ENCODE measurements at places on chromosomes 5 and 9. TPM values are rescaled to one million over a fixed set of nuclear protein-coding genes. Genes with fewer than 3 reads are reported as not detected.

- DNase-seq = no peak
Observed at GRCh38 chr9:99319048-99319447, 97.0 kb downstream of the SEC61B start.

GRCh38 chr5:74303578-74303977 is 336.9 kb downstream of the ENC1 start:
- DNase-seq = no peak

CDH12 gene
- not detected for total RNA-seq

- DNase-seq = no peak
Observed at GRCh38 chr9:36902080-36902716, 131.9 kb downstream of the PAX5 start.

GRCh38 chr9:23044549-23044948 is 597.9 kb downstream of the DMRTA1 start:
- DNase-seq = no peak

DNA sequence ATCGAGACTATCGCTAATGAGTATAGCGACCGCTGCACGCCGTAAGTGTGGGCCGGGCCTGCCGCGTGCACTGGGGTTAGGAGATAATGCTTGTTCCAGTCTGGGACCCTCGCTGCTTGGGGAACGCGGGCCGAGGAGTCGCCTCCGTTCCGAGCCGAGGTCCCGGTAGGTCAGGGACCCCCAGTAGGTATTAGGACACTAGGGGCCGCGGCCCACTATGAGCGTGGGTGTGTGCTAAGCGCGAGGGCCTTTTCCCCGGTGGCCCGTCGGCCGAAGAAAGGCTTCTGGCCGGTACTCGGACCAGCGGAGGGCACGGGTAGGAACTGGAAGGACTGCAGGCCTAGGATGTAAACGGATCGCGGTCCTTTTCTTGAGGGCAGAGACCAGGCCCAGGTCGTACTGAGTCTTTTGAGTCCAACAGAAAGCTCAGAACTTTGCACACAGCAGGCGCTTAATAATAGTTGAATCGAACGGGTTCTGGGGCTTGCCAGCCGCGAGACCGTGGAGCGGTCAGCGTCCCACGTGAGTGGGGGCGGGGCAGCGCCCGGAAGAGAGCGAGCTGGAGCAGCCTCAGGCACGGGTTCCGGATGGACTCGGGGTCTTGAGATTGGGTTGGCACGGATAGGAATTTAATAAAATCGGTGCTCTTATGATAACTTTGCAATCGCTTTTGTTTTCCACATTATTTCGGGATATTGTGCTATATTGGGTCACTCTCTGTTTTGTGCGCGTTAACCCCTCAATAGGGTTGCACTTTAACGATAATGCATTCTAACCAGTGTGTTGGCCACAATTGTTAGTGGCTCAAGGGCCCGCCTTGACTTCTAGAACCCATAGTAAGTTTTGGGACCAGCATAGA is 733 bp downstream of the HSPA4 start:
- peak; percentile 59 for DNase-seq

ST6GALNAC4 gene
- total RNA-seq = 70.3 TPM

DNA sequence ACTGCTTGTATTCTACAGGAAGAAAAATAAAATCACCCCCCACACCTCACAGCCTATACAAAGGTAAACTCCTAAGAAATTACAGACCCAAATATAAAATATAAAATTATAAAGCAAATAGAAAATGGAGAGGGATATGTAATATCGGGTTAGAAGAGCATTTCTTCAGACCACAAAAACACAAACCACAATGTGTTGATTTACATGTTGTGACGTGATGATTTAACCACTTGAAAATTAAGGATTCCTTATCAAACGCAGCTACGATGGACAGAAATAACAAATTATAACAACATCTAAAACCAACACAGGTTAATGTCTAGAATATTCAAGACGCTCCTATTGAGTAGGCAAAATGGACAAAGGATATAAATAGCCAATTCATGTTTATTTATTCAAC is 26.3 kb downstream of the SSBP2 start:
- DNase-seq = no peak

- no peak for DNase-seq
Observed at GRCh38 chr9:128355451-128355850, 15.1 kb downstream of the SLC27A4 start.

DNA sequence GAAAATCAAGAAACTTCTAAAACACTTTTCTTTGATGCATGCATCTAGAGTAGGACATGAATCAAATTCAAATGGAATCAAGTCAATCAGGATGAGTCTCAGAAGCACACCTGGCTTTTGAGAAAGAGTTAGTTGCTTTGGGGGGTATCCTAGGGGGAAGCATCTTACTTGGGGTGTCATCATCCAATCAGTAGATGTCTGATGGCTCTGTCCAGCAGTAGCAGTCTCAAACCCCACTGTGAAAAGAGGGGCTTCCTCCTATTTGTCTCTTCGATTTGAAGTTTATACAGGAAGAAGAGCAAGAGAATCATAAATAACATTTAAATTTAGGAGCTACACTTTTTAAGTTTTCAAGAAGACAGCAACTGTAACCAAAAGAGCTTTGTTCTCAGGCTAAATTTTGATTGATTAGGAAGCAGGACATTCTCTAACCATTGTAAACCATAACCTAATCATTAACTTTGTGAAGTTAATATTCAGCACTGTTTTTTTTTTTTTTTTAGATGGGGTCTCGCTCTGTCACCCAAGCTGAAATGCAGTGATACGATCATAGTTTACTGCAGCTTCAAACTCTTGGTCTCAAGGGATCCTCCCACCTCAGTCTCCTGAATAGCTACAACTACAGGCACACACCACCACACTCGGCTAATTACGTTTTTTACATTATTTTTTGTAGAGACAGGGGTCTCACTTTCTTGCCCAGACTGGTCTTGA is 614.7 kb downstream of the CSNK1G3 start:
- no peak for DNase-seq

C9orf50 gene
- total RNA-seq = not detected

DNA sequence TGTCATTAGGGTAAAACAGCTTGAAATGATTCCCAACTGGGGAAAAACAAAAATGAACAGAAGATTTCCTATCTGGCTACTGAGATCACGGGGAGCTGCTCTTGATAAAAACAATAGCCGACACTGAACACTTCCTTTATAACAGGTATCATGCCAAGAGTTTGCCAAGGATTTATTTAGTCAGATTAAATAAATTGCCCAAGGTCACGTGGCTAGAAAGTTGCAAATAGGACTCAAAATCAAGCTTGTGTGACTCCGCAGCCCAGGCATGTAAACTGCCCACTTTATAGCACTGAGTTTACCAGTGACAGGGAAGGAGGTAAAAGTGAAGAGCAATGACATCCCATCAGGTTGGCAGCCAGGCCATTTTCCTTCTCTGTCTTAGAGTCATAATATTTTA is 120.7 kb upstream of the ZNF618 start:
- DNase-seq = no peak

GRCh38 chr5:80170117-80170535 is 85.7 kb downstream of the SERINC5 start:
- no peak for DNase-seq

- DNase-seq = no peak
Observed at GRCh38 chr9:122822056-122822455, 6.3 kb downstream of the PDCL start.

DNA sequence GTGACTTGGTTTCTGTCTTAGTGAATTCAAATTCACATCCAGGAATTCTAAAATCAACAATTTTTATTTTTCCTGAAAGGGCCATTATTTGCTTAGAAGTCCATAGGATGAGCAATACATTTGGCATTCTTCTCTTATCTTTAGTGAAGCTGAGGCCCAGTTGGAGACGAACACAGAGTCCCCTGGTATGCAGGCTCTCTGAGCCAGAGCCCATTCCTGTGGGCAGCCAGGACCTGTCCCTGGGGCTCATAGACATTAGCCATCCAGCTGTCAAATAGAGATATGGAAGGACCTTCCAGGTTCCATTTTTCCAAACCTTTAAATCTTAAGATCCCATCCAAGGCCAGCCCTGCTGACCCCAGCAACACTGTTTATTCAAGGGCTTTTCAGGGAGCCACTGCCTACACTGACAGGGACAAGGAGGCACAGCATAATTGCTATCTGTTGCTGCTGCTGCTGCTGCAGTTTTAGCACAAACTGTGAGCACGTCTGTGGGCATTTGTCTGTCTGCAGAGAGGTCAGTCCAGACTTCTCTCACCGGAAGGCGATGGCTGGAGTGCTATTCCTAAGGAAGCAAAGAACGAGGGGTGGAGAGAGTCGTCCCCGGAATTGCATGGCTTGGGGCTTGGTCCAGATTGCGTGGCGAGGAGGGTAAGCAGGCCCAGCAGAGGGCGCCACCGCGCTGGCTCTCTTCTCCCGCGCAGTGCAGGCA is 639.0 kb downstream of the CCDC171 start:
- DNase-seq = peak; percentile 58

DNA sequence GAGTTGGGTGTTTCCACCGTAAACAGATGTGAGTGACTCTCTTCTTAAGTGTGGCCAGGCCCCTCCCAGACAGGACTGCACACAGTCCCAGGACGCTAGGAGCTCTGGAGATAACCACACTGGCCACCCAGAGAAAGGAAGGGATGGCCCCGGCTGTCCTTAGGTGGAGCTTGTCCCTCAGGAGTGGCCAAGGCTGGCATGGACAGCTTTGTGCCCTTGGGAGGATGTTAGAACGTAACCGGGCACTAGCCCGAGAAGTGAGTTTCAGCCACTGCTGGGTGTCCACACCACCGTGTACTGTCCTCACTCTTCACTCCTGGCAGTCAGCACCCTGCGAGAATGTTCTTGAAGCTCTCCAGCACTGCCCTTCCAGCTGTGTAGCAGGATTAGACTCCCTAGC is 35.8 kb upstream of the FCN2 start:
- no peak for DNase-seq

DNA sequence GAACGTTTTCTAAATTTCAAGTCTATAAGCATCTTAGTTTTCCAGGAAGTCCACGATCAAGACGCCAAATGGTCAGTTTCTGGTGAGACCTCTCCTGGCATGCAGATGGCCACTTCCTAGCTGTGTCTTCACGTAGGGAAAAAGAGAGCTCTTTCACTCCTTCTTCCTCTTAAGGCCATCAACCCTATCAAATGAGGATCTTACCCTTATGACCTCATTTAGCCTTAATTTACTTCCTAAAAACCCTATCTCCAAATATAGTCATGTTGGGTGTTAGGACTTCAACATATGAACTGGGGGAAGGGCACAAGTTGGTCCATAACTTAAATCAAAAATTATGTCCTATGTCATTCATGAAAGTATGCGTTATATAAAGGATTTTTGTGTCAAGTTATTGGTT is 229.5 kb downstream of the ARL15 start:
- no peak for DNase-seq

GRCh38 chr5:58800356-58800755 is 217.5 kb downstream of the RAB3C start:
- no peak for DNase-seq
